Placental pericyte (primary cell): ENCODE measurements at places on chromosomes 2 and 18. TPM values are rescaled to one million over a fixed set of nuclear protein-coding genes. Genes with fewer than 3 reads are reported as not detected.

Gene FZD7
- 19.0 and 31.8 TPM in 2 replicates for total RNA-seq

Gene ZAP70
- total RNA-seq, result 0.43 TPM in 1 of 2 replicates, not detected in the other

Gene GBX2
- 0.66 and 1.3 TPM in 2 replicates for total RNA-seq

Gene KATNAL2
- 0.88 and 1.6 TPM in 2 replicates for total RNA-seq

Gene TCF4
- total RNA-seq, result 26.7 and 125 TPM in 2 replicates

Gene CELF4
- not detected in 2 replicates for total RNA-seq

Gene CNOT11
- total RNA-seq, result 67.6 and 73.3 TPM in 2 replicates

Gene MEP1B
- not detected in 2 replicates for total RNA-seq

Gene UGT1A10
- 0.22 TPM in 1 of 2 replicates, not detected in the other for total RNA-seq

Gene SCYGR6
- not detected in 2 replicates for total RNA-seq

Gene PLEKHH2
- 1.1 and 3.4 TPM in 2 replicates for total RNA-seq

Gene ALK
- total RNA-seq, result 0.29 TPM in 1 of 2 replicates, not detected in the other

Gene HOXD10
- total RNA-seq, result 0.66 and 6.3 TPM in 2 replicates

Gene FAM228A
- 0.14 and 1.5 TPM in 2 replicates for total RNA-seq

Gene TMEM169
- 0.14 TPM in 1 of 2 replicates, not detected in the other for total RNA-seq

Gene NGEF
- total RNA-seq, result under 0.01 and 0.57 TPM in 2 replicates

Gene TLX2
- not detected in 2 replicates for total RNA-seq

Gene CYP26B1
- total RNA-seq, result under 0.01 and 4.9 TPM in 2 replicates

Gene IFIH1
- 4.6 and 9.3 TPM in 2 replicates for total RNA-seq

Gene DOK6
- 0.29 and 0.66 TPM in 2 replicates for total RNA-seq

Gene DSC1
- total RNA-seq, result under 0.01 TPM in 1 of 2 replicates, not detected in the other

Gene CGREF1
- 0.88 TPM in 1 of 2 replicates, not detected in the other for total RNA-seq

Gene SUMO1
- 83.4 and 110 TPM in 2 replicates for total RNA-seq
